ENCODE measurements at places on chromosomes 5 and 9.
A peak's percentile ranks its signal among the peaks of the same experiment; 100 is the strongest.

GRCh38 chr9:130217838-130218237 is 45.6 kb downstream of the NCS1 start:
- DNase-seq, result no peak

GRCh38 chr5:4661326-4661725 is 478.8 kb upstream of the ADAMTS16 start:
- no peak for DNase-seq

- DNase-seq, result no peak
These were observed 26.8 kb upstream of the DUSP1 start for GRCh38 chr5:172797771-172798191.

DNA sequence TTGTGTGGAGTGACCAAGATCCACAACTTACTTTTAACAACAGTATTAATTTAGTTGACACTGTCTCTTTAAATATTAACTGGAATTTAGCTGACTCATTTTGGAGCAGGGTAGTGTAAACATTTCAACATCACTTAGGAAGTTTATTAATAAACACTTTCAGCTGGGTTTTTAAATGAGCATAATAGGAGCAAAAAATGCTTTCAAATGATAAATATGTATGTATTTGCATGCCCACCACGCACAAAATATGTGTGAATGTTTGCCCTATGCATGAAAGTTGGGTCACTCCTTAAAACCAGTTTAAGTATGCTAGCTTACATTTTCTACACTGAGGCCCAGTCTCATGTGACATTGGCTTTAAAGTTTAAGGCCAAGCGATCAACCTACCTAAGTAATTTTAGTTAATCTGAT is 2.9 kb downstream of the ZFAND5 start:
- DNase-seq, result no peak

GRCh38 chr5:157449011-157449723 is 10.8 kb upstream of the NIPAL4 start:
- no peak for DNase-seq

DNA sequence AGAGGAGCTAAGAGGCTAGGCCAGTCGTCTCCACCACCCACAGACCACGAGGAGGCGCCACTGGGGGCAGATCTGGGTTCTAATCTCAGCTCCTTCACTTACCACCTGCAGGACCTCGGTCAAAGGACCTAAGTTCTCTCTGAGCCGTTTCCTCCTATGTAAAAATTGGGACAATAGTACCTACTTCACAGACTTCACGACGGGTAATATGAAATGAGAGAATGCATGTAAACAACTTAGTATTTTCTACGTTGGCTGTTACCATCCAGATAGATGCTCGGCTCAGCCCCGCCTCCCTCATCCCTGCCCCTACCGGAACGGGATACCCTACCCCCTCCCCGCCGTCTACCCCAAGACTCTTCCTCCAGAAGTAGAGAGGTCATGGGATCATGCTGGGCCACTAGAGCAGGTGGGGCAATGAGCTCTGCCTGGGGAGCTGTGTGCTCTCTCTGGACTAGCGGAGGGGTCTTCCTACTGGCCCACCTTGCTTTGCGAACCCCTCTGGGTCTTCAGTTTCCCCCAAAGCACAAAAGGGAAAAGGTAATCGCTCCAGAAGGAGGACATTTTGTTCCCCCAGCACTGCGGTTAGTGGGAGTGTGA is 541 bp downstream of the GNPDA1 start:
- DNase-seq, result no peak

DNA sequence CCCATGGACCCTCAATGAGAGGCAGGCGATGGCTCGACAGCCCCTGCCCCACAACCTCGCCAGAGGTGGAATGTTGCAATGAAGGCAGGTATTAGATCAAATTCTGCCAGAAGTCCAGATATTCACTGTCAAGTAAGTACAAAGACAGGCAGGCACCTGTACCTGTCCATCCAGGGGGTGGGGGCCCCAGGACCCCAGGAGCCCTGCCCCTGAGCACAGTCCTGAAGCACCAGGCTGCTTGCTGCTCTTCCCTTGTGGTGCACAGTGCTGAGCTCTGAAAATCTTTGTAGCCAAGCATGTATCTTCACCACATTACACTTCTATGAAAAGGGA is 26.2 kb upstream of the HMCN2 start:
- no peak for DNase-seq

- no peak for DNase-seq
These were observed 7.0 kb downstream of the IGFBPL1 start for GRCh38 chr9:38417003-38417945.

DNA sequence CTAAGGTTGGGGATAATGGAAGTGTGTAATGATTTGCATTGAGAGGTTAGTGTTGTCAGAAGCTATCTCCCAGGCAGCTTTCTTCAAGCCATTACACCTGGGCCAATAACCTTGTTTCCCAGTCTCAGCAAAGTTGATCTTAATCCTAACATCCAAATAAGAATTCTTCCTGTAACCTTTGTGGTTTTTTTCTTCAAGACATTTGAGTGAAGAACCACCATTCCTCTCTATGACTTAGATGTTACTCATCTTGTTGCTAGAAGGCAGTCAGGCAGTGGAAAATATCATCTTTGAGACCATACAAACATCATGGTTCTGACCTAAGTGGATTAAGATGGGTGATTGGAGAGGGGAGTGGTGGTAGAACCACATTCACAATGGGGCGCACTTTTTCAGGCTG is 103.5 kb downstream of the NDUFAF2 start:
- no peak for DNase-seq

- no peak for DNase-seq
These were observed 30.4 kb downstream of the CSF2 start for GRCh38 chr5:132103969-132104391.

GRCh38 chr9:121261107-121261460 is 6.9 kb upstream of the GSN start:
- no peak for DNase-seq

GRCh38 chr9:102499468-102499867 is 495.7 kb upstream of the CYLC2 start:
- no peak for DNase-seq

- no peak for DNase-seq
These were observed 127.2 kb upstream of the GABRP start for GRCh38 chr5:170656346-170656745.

GRCh38 chr5:72499730-72500129 is 7.5 kb downstream of the ZNF366 start:
- peak; percentile 68 for DNase-seq

DNA sequence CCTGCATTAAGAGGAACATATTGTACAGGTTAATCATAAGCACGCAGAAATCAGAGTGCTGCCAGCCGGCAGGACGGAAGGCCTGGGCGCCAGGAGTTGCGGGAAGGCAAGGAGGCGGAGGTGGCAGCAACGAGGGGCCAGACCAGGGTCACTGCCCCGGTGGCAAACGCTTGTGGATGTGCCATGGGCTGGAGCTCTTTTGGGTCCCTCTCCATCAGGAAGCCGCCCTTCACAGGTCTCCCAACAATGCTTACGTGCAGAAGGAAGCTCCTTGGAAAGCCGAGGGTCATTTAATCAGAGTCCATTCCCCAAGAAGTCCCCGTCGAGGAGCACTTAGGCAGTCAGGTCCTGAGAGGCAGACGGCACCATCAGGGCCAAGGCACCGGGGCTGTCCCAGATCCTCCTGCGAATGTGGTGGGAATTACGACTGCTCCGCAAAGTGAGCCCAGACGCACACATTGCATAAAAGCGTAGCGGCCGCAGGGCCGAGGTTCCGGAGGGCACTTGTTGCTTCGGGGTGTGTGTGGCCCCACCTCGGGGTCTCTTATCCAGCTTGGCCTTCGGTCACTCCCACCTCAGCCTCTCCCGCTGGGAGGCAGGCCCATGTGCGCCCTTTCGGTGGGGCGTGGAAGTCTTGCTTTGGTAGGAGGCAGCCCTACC is 20.5 kb downstream of the MRPL36 start:
- DNase-seq, result no peak

GRCh38 chr5:9423571-9423970 is 122.3 kb downstream of the SEMA5A start:
- DNase-seq, result no peak

DNA sequence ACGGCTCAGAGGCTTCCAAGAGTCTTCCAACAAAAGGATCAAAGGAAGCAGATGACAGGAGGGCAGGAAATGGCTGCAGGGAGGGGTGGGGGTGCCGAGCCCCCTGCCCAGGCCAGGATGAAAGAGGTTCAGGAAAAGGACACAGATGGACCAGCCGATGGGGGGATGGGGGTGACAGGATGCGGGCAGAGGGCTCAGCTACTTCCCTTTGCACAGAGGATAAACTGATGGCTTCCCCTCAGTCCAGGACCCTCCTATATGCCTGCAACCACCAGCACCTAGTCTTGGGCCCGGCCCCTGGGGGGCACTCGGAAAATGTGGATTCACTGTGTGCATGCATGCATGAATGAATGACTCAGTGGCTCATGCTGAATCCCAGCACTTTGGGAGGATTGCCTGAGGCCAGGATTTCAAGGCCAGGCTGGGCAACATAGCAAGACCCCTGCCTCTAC is 148.2 kb downstream of the C9orf50 start:
- DNase-seq, result no peak

GRCh38 chr5:181242031-181242451 is 1.7 kb downstream of the RACK1 start:
- no peak for DNase-seq

- no peak for DNase-seq
These were observed 148.2 kb downstream of the COX7C start for GRCh38 chr5:86765778-86766502.

- DNase-seq, result no peak
These were observed 136.1 kb downstream of the MARCHF11 start for GRCh38 chr5:16043349-16043965.

DNA sequence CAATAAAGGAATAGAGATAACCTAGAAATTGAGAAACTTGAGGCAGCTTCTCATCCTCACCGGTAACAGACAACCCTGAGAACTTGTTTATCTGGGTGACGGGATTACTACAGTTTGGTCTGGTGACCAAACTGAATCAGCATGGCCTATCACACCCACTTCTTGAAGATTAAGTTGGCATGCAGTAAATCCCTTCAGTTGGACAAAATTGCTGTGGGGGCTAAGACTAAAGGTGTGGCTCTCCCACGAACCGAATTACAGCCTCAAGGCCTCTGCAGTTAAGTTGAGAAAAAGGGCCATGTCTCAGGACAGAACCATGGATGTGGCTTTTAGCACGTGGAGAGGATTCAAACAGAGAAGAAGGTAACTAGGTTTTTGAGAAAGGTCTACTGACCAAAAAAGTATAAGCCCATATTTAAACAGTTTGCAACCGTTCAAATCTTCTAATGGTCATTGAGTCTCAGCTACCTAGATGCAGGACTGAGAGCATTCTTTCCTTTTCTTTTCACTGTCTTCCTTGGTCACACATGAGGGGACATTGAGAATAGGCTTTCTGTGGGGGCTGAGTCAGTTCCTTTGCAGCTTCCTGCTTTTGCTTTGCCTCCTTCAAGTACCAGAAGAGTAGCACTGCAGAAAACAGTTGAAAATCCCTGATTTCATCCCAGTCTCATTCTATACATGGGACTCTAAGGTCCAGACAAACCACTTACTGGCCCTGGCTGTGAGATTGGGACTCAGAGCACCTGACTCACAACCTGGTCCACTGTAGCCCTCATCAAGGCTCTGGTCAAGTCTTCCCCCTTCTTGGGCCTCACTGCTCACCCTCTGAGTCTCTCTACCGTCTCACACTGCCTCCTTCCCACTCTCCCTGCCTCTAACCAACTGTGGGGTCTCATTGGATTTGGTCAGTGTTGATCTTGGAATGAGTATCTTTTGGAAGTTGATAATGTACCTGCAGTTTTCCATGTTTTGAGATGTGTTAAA is 30.9 kb downstream of the PDE6A start:
- DNase-seq, result no peak

- DNase-seq, result no peak
These were observed 887 bp downstream of the PTPDC1 start for GRCh38 chr9:94085062-94085639.

- no peak for DNase-seq
These were observed 33.7 kb downstream of the FBXO10 start for GRCh38 chr9:37542488-37542887.
